ENCODE measurements at places on chromosomes 12 and 14.
A peak's percentile ranks its signal among the peaks of the same experiment; 100 is the strongest.

GRCh38 chr12:80422550-80422949, 21.5 kb upstream of the PTPRQ start:
- no peak for DNase-seq

DNA sequence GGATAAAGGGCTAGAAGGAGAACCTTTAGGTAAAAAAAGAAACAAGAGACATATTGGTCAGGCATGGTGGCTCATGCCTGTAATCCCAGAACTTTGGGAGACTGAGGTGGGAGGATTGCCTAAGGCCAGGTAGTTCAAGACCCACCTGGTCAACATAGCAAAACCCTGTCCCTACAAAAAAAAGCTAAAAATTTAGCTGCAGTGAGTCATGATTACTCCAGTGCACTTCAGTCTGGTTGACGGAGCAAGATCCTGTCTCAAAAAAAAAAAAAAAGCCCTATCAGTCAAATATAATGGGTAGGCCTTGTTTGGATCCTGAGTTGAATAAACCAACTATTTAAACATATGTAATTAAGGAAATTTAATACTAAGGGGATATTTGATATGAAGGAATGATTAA, 54.2 kb downstream of the PPP1R36 start:
- DNase-seq = no peak

DNA sequence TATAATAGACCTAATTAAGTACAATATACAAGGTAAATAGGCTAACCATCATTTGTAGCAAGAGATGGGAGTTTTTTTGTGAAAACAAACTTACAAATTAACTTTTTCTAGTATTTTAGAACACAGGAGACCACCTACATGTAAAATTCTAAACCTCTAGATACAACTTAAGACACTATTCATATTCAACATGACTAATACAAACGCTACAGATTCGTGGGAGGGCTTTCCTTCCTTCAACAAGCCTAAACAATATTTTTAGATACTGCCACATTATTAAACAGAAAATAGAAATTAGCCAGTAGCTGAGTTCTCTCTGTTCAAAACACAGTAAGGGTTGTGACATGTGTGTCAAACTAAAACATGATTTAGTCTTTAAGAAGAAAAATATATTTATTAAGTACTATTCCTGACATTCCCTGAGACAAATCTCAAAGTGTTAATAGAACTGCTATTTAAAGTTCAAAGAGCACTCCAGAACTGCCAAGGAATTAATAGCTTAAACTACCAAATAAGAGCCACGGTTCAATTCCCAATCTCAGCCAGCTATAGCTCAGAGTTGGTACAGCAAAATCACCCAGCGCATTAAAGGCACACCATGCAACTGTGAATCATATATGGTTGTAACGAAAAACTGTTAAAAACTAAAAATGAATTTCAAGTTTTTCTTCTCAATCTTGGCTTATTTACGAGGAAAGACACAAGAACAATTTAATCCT, 10.7 kb downstream of the MED13L start:
- DNase-seq = no peak

- no peak for DNase-seq
These were observed 360.5 kb downstream of the FUT8 start for GRCh38 chr14:65772921-65773574.

DNA sequence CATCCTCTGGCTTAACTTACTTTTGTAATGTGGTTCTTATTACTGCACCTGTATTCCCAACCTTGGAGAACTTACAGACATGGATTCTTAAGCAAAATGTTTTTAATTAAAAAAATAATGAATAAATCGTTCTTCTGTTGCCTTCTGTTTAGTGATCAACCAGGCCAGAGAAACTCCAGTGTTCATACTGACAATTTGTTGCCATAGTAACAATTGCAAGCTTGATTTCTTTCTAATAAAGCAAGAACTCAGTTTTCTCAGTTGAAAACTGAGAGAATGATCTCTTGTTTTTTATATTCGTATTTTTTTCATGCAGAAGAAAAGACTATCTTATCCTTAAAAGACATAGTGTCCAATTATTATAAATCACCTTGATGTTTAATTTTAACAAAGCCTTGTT, 106.5 kb upstream of the LMNTD1 start:
- DNase-seq = no peak

GRCh38 chr14:90274808-90275457, 18.6 kb downstream of the PSMC1 start:
- no peak for DNase-seq

- peak; percentile 78 for DNase-seq
These were observed 621 bp upstream of the ANAPC7 start for GRCh38 chr12:110403976-110404682.

DNA sequence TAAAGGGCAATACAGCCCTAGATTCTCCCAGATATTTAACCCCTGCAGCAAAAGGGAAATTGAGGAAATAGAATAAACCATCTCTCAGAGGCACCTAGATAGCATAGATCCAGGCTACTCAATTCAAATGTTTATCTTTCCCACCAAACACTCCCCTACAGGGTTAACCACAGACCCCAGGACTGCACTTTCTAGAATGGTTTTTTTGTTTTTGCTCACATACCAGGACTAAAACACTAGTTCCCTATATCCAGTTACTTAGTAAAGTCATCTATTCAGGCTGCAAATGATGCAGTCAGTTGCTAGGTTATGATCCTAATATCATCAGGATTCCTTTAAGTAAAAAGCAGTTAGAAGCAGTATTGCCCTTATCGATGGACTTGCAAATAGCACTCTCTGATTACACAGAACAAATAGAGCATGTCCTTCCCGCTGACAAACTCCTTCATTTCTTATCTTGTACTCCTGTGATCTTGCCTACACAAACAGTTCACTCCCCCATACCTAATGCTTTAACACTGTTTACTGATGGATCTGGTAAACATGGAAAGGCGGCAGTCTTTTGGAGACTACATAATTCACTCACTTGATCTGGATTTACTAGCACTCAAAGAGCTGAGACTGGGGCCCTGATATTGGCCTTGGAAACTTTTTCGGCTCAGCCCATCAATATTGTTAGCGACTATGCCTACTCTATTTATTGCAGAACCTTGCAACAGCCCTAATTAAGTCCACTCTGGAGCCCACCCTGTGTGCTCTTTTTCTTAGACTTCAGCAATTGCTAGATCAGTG, 257.2 kb upstream of the DIO2 start:
- no peak for DNase-seq

DNA sequence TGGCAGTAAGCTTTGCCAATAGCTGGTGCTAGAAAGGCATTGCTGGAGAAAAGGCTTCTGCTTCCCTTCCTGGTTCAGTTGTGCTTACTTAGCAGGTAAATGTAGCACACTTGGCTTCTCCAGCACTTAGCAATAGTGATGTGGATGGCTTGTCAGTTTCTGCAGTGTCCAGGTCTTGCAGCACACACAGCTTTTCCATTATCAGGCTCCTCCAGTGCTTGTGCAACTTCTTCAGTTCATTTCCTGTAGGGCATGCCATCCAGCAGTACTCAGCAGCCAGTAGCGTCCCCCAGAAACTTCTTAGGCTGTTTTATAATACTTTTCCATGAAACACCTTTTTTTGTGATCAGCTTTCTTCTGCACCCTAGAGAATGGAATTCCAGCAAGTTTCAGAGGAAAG, 154.6 kb downstream of the SLC6A15 start:
- DNase-seq = no peak

GRCh38 chr12:70645494-70646317, 8.5 kb upstream of the PTPRB start:
- DNase-seq = no peak

DNA sequence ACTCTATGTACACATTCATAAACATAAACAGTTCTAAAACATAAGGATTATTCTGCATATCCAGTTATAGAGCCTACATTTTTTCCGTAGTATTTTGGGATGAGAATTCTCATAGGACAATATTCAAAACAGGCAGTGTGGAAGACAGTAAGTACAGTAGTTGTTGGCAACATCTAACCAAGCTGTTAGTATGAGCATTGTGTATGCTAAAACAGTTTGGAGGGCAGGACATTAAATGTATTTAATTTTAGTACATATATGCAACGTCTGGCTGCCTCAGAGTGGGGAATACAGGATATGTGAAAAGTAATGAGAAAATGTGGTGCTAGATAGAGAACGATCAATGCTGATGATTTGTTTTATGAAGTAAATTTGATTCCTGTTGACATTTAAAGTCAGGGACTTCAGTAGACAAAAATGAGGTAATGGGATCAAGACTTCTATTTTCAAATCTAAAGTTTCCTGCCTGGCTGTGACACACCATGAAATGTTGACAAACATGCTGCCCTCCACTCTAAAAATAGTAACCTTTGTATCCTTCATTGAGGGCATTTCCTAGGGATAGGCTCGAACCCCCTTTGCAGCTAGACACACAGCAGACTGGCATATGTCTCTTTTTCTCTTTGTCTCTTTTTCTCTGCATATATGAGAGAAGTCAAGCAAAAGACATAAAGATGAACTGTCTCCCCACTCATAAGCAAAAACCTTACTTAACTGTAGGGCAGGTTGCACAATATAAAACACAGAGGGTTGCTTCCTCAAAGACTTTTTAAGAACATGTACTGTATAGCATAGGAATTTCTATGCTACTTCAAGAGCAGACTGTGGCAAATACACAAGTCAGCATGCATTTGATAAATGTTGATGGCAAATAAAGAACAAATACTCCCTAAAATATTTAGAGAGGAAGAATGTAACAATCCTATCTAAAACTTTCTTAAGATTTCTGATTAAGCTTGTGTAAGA, 75.5 kb upstream of the GTF2A1 start:
- DNase-seq = no peak

GRCh38 chr12:123897221-123897620, 75.4 kb downstream of the CCDC92 start:
- DNase-seq = no peak

- DNase-seq = no peak
These were observed 420.9 kb upstream of the ATP2B1 start for GRCh38 chr12:90129366-90130030.

GRCh38 chr12:131902332-131903241, 8.2 kb downstream of the ULK1 start:
- no peak for DNase-seq

- DNase-seq = no peak
These were observed 15.7 kb downstream of the ADIPOR2 start for GRCh38 chr12:1706632-1706980.

- DNase-seq = no peak
These were observed 7.6 kb downstream of the TMTC2 start for GRCh38 chr12:82694276-82694675.

GRCh38 chr12:12892681-12893141, 1.3 kb downstream of the GPRC5A start:
- DNase-seq = no peak

GRCh38 chr12:53983950-53984572, 885 bp upstream of the HOXC10 start:
- DNase-seq = no peak

Data from CD4-positive, alpha-beta T cell treated with Interleukin-6 at 100 ng/mL for 8 hours (primary cell).